ENCODE measurements at places on chromosomes 11 and 22.

DNA sequence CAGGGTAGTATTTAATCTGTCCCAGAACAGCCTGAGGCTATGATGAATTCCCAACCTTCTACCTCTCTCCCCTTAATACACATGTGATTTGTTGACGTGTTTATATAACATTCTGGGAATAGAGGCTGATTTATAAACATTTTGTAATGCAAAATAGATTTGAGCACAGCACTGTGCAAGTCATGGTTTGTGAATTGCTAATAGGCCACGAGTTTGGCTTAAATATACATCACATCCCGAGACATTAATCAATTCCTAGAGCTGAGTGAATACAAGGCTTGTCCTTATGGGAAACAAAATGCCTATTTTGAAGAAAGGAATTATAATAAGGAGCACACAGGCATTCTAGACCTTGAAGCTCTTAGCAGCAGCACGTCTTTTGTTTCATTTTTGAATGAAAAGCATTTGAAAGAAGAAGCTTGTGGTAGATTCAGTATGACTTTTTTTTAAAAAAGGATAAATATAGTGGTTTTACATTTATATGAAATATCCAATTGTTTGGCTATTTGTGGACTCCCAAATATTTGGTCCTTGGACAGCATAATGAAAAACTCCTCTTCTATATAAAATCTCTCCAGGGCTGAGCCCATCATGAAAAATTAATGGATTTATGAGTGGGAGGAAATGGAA lies 116.4 kb downstream of the SLC17A6 start:
- no peak for DNase-seq

DNA sequence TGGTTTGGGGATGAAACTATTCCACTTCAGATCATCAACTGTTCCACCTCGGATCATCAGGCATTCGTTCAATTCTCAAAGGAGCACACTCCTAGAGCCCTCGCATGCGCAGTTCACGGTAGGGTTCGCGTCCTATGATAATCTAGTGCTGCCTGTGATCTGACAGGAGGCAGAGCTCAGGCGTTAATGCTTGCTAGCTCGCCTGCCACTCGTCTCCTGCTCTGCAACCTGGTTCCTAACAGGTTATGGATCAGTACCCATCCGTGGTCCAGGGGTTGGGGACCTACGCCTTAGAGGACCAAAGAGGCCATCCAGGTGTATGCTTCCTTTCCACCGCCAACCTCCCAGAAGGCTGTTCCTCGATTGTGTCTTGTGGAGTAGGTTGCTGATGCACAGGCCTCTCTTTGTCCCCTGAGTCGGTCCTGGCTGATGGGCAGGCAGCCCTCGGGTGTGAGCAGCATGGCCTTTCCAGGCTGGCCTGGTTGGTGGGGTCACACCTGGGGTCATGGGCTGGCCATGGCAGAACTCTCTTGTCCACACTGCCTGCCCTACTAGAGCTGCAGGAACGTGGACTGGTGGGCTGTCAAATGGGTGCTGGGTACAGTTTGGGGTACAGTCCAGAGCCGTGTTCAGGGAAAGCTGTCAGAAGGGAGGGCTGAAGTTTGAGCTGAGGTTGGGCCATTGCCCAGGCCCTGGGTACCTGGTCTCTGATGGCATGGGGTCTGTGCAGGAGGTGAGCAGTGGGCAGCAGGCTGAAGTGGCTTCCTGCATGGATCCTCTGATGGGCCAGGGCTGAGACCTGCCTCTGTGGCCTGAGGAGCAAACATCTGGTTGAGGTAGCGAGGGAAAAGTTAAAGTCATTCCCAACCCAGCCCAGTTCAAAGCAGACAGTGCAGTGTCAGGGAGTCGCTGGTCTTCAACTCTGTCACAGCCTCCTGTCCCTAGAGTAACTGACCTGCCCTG lies 11.1 kb downstream of the PRDM11 start:
- DNase-seq, result no peak

DNA sequence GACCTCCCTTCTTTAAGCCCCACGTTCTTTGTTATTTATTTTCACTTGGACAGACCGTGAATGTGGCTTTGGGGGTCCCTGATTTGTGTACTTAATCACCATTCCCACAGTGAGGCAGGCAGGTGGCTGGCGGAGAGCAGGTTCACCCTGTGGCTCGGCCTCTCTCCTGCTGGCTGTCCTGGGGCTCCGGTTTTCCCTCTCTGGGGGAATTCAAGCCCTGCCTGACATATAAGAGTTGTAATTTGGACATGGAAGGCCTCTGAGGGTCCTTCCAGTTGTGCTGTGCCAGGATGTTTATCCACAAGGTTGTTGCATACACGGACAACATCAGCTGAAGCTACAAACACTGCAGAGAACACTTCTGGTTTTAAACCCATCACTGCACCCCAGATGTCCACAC lies 824.5 kb downstream of the TBC1D22A start:
- no peak for DNase-seq

DNA sequence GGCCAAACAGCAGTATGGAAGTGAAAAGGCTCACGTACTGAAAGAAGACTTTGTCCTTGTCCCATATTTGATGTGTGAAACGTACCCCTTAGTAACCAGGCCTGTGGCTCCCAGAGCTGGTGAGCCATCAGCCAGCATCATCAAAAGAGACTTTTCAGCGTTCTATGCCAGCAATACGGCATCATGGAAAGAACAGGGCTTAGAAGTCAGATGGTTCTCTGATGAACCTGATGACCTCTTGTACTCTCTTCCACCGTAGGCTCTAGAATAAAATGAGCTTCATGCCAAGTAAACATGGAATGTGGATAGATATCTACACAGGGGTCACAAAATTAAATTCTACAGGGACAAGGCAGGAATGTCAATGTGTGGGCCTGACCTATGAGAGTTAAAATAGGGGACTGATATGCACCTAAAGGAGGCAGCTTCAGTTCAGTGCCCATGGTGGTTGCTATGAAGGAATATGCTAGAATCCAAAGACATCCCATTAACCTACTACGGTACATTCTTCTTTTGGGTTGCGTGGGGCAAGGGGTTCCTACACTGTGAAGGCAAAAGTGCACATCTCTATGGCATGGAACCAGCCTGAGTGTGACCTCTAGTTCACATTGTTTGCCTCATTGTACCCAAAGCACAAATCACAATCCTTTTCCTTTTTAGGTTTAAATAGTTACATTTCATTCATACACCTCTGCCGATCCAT lies 130.6 kb downstream of the ETS1 start:
- no peak for DNase-seq

DNA sequence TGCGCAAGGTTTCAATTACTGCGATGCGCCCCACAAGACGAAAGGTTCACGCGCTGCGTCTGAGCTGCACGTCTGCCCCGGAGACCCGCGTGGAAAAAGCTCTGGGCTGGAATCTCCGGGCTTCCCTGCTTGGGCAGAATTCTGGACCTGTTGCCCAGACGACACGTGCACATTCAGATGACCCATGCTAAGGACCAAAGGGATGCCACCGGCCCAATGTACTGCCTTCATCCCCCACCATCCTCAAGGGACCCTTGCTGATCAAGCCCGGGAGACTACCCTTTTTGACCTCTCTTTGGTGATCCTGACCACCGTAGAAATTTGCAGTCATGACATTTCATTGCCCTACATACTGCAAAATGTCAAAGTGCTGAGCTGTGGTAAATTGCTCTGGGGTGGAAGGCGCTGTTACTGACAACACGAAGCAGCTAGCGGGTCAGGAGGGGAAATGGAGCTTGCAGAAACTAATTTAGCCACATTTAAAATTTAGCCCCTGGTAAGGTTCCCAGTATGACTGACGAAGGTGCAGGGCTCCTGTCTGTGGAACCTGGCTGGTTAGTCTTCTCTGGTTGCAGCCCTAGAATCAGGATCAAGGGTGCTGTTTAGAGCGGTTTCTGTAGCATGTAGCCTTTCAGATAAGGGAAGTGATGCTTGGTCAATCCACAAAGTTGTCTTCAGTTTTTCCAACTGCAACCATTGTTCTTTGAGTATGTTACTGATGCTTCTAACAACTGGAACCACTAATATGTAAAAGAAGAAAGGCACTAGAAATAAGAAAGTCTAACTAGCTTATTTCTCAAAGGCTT lies 81.9 kb downstream of the PRR5L start:
- DNase-seq, result no peak

GRCh38 chr11:17012712-17013547 lies 1.3 kb downstream of the PLEKHA7 start:
- no peak for DNase-seq

GRCh38 chr11:79062814-79063762 lies 377.7 kb downstream of the TENM4 start:
- no peak for DNase-seq
